Adrenal gland (tissue), 19 donors: ENCODE measurements at places on chromosomes 5 and 9. TPM values are rescaled to one million over a fixed set of nuclear protein-coding genes. Genes with fewer than 3 reads are reported as not detected.

DNA sequence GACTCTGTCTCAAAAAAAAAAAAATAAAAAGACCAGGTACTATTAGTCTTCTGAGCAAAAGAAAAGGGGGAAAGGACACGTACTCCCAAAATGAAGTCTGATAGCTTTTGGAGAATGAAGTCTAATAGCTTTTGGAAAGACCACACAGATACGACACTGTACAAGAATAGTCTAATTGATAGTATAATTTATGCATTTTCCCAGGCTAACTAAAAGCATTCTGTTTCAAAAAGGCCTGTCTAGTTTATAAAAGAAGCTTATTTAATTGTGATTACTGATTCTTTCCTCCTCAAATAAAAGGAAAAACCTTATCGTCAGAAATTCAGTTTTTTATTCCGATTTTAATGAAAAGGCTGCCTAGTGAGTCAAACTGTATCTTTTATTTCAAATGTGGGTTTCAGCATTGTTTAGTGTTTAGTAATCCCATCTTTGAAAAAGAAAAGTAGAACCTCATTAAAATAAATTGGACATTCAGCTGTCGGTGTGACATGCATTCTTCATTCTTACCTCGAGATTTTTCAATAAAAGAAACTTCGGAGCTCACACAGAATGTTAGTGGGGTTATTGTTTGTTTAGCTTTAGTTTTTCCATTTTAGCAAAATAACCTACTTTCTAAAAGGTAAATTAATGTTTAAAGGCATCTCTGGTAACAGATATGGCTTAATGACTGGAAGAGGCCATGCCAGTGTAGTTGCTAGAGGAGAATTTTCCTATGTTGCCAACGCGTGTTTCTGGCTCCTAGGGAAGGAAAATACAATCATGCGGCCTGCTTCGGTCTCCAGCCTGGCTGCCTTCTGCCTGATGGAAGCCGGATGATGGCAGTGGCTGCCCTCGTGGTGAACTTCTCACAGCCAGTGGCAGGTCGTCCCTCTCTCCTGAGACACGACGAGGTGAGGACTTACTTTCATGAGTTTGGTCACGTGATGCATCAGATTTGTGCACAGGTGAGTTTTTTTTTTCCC lies 70.0 kb downstream of the NLN start:
- no peak overlapping the region for H3K27ac ChIP-seq
- H3K4me3 ChIP-seq: no peak overlapping the region
- DNase-seq: no peak
- no peaks in the 10 kb centered on the region for H3K4me1 ChIP-seq
- no peaks in the 10 kb centered on the region for H3K36me3 ChIP-seq
- H3K27me3 ChIP-seq: no peaks in the 10 kb centered on the region

Gene PIGO
- 32.1 TPM for total RNA-seq

DNA sequence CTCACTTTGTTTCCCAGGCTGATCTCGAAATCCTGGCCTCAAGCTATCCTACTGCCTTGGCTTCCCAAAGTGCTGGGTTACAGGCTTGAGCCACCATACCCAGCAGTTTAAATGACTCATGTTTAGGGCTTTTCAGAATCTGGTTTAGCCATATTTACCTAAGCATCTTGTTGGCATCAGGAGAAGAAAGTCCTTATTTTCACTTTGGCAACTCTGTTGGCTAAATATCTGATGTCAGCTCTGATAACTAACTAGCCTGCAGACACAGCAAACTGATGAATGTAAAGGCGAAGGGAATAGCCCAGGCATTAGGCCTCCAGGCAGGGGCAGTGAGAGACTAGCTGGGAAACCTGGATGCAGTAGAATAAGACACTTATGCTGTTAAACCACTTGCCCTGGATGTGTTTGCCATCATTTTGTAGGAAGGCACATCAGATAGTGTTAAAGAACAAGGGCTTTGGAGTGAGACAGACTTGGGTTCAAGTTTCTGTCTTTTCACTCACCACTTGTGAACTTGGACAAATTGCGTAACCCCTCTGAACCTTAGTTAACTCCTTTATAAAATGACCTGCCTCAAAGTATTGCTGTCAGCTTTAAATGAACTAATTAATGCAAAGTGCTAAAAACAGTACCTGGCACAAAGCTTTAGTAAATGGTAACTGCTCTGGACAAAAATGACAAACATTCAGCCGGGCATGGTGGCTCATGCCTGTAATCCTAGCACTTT lies 34.7 kb upstream of the GARNL3 start:
- peaks cover 15% of the 10 kb centered on the region for H3K4me1 ChIP-seq
- DNase-seq: no peak
- no peaks in the 10 kb centered on the region for H3K27me3 ChIP-seq
- H3K27ac ChIP-seq: no peak overlapping the region
- no peak overlapping the region for H3K4me3 ChIP-seq
- no peaks in the 10 kb centered on the region for H3K36me3 ChIP-seq

DNA sequence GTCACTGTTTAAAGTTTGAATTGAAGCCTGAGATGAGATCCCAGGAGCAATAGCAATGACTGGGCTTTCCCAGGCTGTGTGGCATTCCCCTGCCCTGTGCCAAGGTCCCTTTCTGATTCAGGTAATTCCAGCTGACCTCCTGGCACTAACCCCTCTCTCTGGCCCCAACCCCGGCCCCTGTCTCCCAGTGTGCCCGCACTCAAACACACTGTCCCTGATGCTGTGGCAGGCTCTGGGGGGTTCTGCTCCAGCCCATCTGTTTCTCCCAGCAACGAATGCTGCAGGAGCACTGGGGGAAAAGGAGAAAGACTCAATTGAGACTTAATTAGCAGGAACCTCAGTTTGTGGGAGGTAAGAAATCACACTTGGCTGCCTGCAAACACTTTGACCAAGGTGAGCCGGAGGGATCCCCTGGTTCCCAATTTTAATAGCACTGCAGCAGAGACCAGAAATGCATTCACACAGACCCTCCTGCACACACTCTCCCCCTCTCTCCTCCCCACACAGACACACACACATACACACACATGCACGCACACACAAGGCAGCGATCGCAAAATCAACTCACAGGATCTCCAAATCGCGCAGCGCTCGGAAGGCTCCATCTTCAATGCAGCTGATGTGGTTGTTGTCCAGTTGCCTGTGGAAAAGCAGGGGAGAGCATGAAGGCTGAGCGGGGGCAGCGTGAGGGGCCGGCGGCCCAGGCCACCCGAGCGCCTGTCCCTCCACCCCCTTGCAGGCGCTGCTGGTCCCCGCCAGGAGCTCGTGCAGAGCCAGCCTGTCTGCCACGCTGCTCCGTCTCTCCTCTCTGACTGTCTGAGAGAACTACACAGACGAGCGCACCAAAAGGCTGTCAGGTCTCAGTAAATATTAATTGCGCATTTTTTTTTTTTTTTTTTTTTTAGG lies 265.1 kb upstream of the PANK3 start:
- no peaks in the 10 kb centered on the region for H3K4me1 ChIP-seq
- H3K4me3 ChIP-seq: no peak overlapping the region
- peaks cover 2% of the 10 kb centered on the region for H3K27me3 ChIP-seq
- H3K27ac ChIP-seq: no peak overlapping the region

DNA sequence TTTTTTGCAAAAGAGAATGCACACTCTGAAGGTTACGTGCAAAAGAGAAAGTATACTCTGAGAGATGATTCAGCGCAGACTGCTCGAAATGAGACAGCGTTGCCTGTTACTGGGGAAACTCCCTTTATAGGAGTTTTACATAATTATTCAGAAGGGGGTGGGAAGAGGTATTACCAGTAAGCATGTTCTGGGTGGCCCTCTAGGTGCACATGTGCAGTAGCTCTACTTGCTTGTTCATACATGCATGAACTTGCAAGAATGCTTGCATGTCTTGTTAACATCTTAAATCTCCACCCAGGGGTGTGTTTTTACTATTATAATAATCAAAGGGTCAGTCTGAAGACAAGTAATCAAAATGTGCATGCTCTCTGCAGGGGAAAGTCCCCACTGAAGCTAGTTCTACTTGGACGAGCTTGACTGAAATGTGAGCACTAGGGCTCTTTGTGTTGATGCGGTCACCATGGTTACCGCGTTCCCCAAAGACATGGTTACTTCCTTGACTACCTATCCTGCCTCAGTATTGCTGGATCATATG lies 75.5 kb downstream of the SGCD start:
- no peak overlapping the region for H3K4me3 ChIP-seq
- no peaks in the 10 kb centered on the region for H3K27me3 ChIP-seq
- H3K36me3 ChIP-seq: no peaks in the 10 kb centered on the region
- H3K4me1 ChIP-seq: no peaks in the 10 kb centered on the region

- no peaks in the 10 kb centered on the region for H3K27me3 ChIP-seq
- H3K4me1 ChIP-seq: no peaks in the 10 kb centered on the region
- H3K4me3 ChIP-seq: no peak overlapping the region
- H3K36me3 ChIP-seq: no peaks in the 10 kb centered on the region
Measured at GRCh38 chr5:78886341-78887230, 98.5 kb downstream of the ARSB start.

Gene DAPK1
- 32.4 TPM for total RNA-seq

DNA sequence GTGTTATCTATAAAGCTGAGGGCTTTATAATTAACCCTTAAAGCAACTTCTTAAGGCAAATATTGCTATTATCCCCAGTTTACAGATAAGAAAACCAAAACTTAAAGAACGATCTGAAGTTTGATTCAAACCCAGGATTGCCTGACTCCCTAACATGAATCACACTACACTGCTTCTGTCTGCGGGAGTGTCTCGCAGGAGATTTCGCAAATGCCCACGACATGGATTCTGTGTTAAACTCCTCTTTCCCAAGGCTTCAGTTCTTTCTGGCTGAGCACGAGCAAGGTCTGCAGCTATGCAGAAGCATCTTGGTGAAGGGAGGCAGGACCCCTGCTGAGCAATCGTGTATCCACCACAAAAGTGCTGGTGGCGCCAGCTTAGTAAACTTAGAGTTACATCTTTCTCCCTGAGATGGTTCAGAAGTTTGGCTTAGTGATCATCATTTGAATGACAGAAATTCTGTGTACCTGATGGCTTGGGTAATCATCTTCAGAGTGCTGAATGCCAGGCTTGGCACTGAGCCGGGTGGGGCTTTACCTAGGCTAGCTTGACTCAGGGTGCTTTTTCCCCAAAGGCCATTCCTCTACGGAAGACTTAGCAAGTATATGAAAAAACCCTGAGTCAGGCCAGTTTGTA lies 81.4 kb upstream of the PIK3R1 start:
- no peaks in the 10 kb centered on the region for H3K27me3 ChIP-seq
- H3K27ac ChIP-seq: no peak overlapping the region
- DNase-seq: no peak
- H3K4me3 ChIP-seq: no peak overlapping the region

Gene FRMD3
- 31.2 TPM for total RNA-seq

Gene GABRG2
- not detected for total RNA-seq

DNA sequence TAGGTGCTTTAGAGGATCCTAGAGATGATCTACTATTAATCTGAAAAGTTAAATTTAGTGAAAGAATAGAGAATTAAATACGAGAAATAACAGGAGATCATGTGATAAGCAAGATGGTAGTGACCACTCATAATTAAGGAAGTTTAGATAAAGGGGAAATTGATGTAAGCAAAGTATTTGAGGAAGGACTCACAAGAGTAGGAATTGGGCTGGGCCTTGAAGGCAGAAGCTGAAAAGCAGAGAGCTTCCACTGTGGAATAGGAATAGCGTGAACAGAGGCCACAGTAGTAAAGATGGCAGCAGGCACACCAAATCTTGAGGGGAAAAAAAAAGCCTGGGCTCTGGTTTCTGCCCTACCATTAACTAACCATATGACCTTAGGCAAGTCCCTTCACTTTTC lies 38.0 kb downstream of the KIF24 start:
- H3K27ac ChIP-seq: no peak overlapping the region
- H3K4me3 ChIP-seq: no peak overlapping the region
- no peaks in the 10 kb centered on the region for H3K4me1 ChIP-seq
- no peaks in the 10 kb centered on the region for H3K36me3 ChIP-seq
- no peak for DNase-seq

DNA sequence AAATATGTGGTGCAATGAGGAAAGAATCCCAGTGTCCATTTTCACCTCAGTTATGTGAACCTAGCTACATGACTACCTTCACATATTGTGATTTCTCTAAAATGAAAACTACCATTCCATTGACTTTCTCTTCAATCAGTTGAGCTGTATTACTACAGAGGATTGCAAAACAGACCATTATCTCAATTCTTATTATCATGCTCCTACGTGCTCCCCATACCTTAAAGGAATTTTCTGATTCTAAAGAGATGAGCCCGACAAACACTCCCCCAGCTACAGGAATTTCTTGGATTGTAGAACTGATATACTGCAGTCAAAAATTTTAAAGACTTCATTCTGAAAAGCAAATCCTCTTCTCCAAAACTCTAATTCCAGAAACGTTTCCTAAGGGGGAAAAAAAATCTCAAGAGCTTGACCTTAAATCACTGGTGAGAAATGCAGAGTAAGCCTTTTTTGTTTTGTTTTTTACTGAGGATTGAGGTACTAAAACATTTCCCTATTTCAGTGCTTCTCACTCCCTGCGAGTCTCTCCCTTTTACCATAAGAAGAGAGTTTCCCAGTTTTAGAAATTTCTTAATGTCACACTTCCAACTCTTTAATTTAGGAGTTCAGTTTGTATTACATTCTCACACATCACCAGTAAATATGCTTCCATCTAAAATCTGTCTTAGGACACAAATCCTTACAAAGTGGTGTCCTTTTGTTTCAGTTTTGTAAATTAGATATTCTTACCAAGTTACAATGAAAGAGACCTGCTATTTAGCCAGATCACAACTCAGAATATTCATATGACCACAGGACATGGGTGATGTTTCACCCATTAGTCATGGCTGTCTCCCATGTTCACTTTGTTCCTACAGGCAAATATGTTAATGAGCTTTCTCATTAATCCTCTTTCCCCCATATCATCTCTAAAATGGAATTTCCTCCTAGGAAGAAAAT lies 203.8 kb downstream of the TSSK1B start:
- DNase-seq: no peak
- no peaks in the 10 kb centered on the region for H3K36me3 ChIP-seq
- H3K27me3 ChIP-seq: no peaks in the 10 kb centered on the region
- peaks cover 15% of the 10 kb centered on the region for H3K4me1 ChIP-seq

- no peak overlapping the region for H3K4me3 ChIP-seq
- no peak for DNase-seq
- no peaks in the 10 kb centered on the region for H3K4me1 ChIP-seq
- H3K27me3 ChIP-seq: no peaks in the 10 kb centered on the region
Measured at GRCh38 chr5:17373406-17373805, 124.6 kb upstream of the TAF11L2 start.

GRCh38 chr9:135707252-135708138 lies 5.5 kb downstream of the KCNT1 start:
- H3K27ac ChIP-seq: no peak overlapping the region
- H3K4me3 ChIP-seq: no peak overlapping the region
- H3K27me3 ChIP-seq: peaks cover 19% of the 10 kb centered on the region

Gene ECM2
- total RNA-seq: 3.8 TPM

Gene PTGDS
- total RNA-seq: 1.1 TPM

Gene TSPAN17
- 25.8 TPM for total RNA-seq

Gene C5orf58
- total RNA-seq: not detected

Gene MRPS30
- total RNA-seq: 87.2 TPM
